ENCODE measurements at places on chromosomes 5 and 9.

- no peak for DNase-seq
Observed at GRCh38 chr9:137492464-137493363, 33.6 kb upstream of the NSMF start.

- DNase-seq = peak; percentile 30
Observed at GRCh38 chr5:173010547-173011464, 27.2 kb downstream of the ATP6V0E1 start.

GRCh38 chr5:150272531-150272930 is 17.0 kb downstream of the CAMK2A start:
- DNase-seq = peak; percentile 37

DNA sequence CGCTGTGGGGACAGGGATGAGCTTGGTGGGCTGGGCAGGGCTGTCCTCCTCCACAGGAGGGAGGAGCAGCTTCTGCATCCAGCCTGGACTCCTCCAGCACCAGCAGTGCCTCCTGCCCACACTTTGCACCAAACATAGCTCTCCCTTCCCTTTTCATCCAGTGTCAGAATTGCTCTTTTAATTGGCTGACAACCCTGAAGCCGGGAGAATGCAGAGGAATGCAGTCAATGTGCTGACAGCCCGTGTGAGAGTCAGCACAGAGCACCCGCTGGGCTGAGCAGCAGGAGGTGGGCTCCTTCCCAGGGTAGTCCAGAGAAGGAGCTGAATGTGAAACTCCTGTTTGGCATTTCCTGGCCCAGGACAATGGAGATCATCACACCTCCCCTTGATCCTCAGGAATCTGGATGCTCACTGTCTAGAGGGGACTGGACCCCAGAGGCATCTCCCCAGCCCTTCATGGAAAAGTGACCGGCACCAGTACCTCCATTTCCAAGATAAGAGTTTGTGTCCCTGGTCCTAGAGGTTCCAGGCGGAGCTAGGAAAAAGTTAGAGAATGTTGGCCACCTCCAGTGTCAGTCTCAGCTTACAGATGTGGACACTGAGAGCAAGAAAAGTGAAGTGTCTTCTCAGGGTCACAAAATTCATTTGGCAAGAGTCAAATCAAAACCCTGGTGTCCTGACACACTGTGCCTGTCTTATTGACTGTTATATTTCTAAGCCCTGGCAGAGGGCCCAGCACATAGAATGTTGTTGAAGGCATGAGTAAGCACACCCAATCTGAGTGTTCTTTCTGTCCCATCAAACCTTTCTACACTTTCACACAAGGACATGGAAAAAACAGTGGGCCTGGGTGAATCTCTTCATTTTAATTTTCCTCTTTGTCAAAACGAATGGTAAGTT is 202.1 kb downstream of the SNX18 start:
- peak; percentile 36 for DNase-seq

GRCh38 chr5:148682058-148683026 is 28.0 kb upstream of the HTR4 start:
- DNase-seq = no peak

- no peak for DNase-seq
Observed at GRCh38 chr9:124664143-124664542, 107.0 kb downstream of the NR6A1 start.
